ENCODE measurements at places on chromosomes 2 and 18.

- DNase-seq = no peak
Observed at GRCh38 chr2:157819761-157820160, 56.4 kb downstream of the ACVR1 start.

- DNase-seq = peak; percentile 68
Observed at GRCh38 chr2:209383212-209383611, 40.6 kb upstream of the MAP2 start.

DNA sequence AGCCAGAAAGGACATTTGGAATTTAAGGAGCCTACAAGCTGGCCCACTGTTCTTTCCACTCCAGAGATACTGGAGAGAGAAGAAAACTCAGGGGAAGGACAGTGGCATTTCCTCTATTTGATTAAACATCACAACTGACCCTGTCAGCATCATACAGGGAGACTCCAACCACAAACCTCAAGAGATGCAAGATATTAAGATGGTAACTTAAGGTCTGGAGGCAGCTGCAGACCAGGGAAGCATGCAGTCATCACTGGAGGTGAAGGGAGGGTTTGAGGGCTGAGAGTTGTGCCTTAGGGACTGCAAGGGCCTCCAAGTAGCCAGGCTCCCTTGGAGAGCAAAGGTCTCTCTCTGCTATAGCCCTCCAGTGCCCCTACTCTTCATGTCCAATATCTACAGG, 67.4 kb downstream of the RNF152 start:
- no peak for DNase-seq

DNA sequence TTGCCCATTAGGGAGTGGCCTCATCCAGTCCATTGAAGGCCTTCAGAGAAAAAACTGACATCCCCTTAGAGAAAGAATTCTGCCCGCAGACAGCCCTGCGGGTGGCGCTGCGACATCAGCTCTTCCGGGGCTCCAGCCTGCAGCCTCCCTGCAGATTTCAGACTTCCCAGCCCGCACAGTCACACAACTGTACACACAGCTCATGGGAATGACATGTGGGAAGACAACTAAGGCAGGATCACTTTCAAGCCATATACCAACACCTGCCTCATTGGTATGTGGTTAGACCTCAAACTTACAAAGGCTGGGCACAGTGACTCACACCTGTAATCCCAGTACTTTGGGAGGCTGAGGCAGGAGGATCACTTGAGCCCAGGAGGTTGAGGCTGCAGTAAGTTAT, 24.8 kb upstream of the TUBB6 start:
- DNase-seq = no peak

- no peak for DNase-seq
Observed at GRCh38 chr2:190328573-190329147, 9.0 kb upstream of the HIBCH start.

GRCh38 chr2:107729440-107729839, 97.3 kb upstream of the RGPD4 start:
- DNase-seq = no peak

DNA sequence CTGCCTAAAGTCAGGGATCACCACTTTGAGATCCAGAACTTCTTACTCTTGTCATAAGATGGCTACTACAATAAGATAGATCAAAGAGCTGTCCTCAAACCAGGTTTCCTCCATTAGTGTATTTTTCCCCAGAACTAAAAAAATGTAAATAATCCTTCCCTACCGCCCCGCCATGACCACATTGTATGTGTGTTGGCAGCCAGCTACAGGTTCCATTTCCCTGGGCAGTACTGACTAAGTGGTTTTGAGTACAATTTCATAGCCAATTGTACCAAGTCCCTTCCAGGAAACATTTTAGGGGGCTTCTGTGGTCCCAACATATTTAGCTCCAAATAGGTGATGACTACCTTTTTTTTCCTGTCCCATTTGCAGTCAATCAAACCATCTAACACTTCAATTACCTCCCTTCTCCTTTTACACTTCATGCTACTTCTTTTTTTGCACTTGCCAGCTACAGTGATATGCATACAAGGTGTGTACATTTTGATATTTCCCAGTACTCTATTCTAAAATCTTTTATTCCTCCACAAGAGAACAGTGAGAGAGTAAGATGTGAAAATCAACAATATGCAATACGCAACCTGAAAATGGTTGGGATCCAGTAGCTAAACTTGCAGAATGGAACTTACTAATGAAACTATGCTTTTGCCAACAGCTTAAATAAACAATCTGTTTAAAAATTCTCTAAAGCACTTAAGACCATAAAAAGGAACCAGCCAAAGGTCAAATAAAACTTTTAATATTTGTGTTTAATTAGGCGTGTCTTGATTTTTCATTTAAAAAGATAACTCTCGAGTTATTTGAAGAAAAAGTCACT, 3.9 kb downstream of the PUM2 start:
- DNase-seq = no peak

- DNase-seq = no peak
Observed at GRCh38 chr2:180203972-180204371, 196.9 kb upstream of the CWC22 start.

DNA sequence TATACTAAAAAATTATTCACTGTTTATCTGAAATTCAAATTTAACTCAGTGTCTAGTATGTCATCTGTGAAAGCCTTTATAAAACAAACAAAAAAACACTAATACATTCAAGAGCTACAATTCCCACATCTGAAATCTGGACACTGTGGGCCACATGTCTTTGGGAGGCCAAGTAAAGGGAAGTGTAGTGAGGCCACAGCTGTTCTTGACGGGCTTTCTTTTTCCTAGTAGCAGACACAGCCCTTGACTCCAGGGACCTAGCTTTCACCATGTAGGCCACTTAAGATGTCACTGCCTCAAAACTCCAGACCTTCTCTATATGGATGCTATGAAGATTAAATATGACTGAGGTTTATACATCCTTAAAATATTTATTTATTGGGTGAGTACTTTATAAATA, 91.1 kb downstream of the RBMS1 start:
- no peak for DNase-seq

GRCh38 chr2:174970092-174970491, 35.1 kb downstream of the CHN1 start:
- DNase-seq = no peak

GRCh38 chr2:215693193-215693998, 257.5 kb upstream of the FN1 start:
- no peak for DNase-seq

GRCh38 chr2:54492335-54492734, 36.2 kb downstream of the SPTBN1 start:
- DNase-seq = no peak

DNA sequence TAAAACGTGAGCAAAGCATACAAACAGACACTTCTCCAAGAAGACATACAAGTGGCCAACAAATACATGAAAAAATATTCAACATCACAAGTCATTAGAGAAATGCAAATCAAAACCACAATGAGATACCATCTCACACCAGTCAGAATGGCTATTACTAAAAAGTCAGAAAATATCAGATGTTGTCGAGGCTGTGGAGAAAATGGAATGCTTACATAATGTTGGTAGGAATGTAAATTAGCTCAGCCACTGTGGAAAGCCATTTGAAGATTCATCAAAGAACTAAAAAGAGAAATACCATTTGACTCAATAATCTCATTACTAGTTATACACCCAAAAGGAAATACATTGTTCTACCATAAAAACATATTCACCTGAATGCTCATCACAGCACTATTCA, 825.7 kb downstream of the SUCLG1 start:
- DNase-seq = no peak

DNA sequence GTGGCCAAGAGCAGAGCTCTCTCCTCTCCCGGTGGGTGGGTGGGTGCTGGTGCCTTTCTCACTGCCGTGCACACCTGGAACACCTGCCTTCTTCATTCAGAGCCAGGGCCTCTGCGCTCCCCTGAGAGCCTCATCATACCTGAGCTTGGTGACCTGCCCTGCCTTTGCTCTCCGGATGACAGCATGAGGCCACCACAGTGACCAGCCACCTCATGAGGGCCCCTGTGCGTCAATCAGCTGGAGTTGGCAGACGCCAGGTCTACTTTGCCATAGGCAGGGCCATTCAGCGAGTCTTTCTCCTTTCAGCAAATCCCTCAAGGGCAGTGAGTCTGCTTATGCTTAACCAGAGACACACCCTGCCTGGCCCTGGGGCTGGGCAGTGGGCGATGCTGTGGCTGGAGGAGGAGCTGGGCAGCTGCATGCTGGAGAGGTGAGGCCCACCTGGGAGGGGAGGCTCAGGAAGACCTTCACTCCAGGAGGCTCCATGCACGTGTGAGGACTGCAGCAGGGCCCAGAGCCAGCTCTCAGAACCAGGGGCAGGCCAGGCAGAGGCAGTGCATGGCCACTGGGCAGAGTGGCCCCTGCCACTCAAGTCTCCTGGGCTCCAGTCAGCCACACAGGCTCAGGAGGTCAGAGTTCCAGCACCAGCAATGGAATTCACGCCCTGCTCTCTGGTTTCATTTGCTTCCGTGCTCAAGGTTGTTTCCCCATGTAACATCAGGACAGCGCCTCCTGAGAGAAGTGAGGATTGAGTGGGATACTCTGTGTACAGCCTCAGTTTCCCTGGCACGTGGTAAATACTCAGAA, 417.5 kb upstream of the MYT1L start:
- no peak for DNase-seq

- DNase-seq = no peak
Observed at GRCh38 chr2:163157891-163158496, 319.4 kb upstream of the KCNH7 start.

DNA sequence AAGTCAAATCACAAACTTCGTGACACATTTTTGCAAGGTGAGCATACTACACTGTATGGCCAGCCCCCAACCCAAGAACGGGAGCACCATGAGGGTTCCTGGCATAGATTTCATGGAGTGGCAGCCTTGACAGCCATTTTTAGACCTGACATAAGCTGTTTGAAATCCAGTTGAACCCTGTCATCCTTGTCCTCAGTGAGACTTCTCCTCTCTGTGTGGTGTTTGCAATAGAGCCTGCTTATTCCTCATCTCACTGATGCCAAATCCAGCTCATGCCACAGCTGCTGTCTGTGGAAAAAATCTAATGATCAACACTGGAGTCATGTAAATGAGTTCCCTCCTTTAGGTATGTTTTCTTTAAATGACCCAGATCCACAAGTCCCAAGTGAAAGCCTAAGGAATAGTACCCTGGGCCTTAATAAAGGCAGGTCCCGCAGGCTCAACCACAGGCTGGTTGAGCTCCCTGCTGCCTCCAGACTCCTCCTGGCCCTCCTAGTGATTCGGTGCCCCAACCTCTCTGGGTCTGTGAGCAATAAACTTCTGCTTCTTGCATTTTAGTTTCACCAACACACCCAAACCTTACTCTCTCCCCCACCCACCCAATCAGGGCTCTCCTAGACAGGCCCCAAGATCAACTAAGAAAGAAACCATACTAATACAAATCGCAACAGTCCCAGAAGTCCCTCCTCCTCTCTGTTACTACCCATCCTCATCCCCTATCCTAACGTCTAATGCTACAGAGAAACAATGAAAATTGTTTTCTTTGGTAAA, 8.4 kb upstream of the CREG2 start:
- no peak for DNase-seq

- DNase-seq = no peak
Observed at GRCh38 chr18:57475903-57476302, 40.7 kb downstream of the ONECUT2 start.

GRCh38 chr18:46211816-46212215, 107.6 kb downstream of the HAUS1 start:
- no peak for DNase-seq

Data from NCI-H510A treated with DMSO at 0.1 percent for 48 hours (cell line).